ENCODE measurements at places on chromosomes 11 and 22. TPM values are rescaled to one million over a fixed set of nuclear protein-coding genes. Genes with fewer than 3 reads are reported as not detected.

The OR51B4 gene
- total RNA-seq = not detected

The OR52A5 gene
- not detected for total RNA-seq

The RPLP2 gene
- total RNA-seq = 248 TPM

The INS gene
- total RNA-seq = not detected

The ARRB1 gene
- total RNA-seq = 100 TPM

The DEFB131B gene
- total RNA-seq = not detected

The PKP3 gene
- 0.13 TPM for total RNA-seq

The MTFP1 gene
- 30.1 TPM for total RNA-seq

The MS4A14 gene
- not detected for total RNA-seq

The MS4A4A gene
- not detected for total RNA-seq

The CABP4 gene
- total RNA-seq = 1.1 TPM

The PGA3 gene
- not detected for total RNA-seq

The CTSW gene
- not detected for total RNA-seq

The CACNA1I gene
- total RNA-seq = not detected

The FOLR3 gene
- total RNA-seq = not detected

The SHANK2 gene
- not detected for total RNA-seq

The CHRNA10 gene
- 1.1 TPM for total RNA-seq

The IL10RA gene
- not detected for total RNA-seq

The PIK3IP1 gene
- 4.1 TPM for total RNA-seq

The CBX7 gene
- total RNA-seq = 4.9 TPM

The COX8A gene
- 188 TPM for total RNA-seq

The NAALAD2 gene
- total RNA-seq = 0.66 TPM

The PARVA gene
- 58.1 TPM for total RNA-seq

The PRSS23 gene
- total RNA-seq = 282 TPM

The UPK3A gene
- not detected for total RNA-seq

The KLHL35 gene
- 1.0 TPM for total RNA-seq

The ABTB2 gene
- total RNA-seq = 0.27 TPM
